ENCODE measurements at places on chromosomes 16 and 17. TPM values are rescaled to one million over a fixed set of nuclear protein-coding genes. Genes with fewer than 3 reads are reported as not detected.
A peak's percentile ranks its signal among the peaks of the same experiment; 100 is the strongest.

Gene KRTAP1-1
- not detected for total RNA-seq

GRCh38 chr17:49117587-49118230 is 14.9 kb upstream of the B4GALNT2 start:
- no peak for DNase-seq

DNA sequence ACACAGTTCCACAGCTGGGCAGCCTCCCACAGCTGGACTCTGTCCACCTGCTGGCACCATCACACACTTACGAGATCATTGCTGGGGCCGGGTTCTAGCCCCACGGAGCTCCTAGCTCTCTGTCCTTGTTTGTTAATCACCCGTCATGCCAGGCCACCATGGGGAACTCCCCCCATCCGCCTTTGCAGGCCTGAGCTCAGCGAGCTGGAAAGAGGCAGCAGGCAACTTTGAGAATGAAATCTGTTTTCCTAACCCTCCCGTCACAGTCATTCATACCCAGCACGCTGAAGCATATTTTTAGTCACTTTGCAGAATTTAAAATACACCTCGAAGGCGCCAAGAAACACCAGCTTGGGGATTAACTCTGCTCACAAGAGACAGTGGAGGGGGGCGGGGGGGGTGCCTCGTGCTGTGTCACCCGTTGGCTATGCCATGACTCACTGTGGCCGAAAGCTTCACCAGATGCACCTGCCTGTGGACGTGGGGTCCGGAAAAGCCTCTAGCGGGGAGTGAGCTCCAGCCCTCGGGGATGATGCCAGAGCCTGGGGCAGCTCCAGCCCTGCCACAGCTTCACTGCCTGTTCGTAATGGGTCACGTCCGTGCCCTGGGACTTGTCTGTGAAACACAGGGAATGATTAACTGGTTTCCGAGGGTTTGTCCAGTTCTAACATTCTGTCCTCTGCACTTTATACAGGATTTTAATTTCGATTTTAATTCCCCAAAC is 1.4 kb upstream of the SPNS2 start:
- no peak for DNase-seq

- DNase-seq = peak; percentile 37
Observed at GRCh38 chr16:88451586-88452481, 1.2 kb upstream of the ZFPM1 start.

- no peak for DNase-seq
Observed at GRCh38 chr17:3213587-3213986, 6.1 kb downstream of the OR1A1 start.

All from uterus (tissue), 4 donors.